ENCODE measurements at places on chromosomes 16 and 17. TPM values are rescaled to one million over a fixed set of nuclear protein-coding genes. Genes with fewer than 3 reads are reported as not detected.

- DNase-seq = no peak
These were observed 38.5 kb upstream of the CNEP1R1 start for GRCh38 chr16:49986351-49987124.

GRCh38 chr16:89921702-89922476, 1.3 kb upstream of the TUBB3 start:
- DNase-seq = no peak

DNA sequence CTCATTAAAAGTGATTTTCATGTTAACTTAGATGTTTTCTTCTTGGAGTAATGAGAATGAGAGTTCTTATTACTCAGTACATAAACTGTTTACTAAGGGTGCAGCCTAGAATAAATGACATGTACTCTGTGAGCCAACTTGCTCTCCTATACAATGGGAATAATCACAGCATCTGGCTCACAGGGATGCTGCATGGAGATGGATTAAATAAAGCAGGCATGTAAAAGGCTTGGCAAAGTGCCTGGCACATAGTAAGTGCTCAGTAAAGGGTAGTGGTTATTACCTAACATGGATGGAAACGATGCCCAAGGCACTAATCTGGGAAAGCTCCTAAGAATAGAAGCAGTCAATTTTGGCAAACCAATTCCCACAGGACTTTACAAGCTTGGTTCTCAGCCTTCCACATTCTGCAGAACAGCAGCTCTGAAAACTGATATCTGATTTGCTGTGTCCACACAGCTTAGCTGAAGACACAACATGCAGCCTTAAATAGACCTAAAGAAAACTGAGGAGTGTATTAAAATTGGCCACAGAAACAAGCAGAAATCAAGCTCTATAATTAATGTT, 176.1 kb downstream of the ABCC12 start:
- no peak for DNase-seq

DNA sequence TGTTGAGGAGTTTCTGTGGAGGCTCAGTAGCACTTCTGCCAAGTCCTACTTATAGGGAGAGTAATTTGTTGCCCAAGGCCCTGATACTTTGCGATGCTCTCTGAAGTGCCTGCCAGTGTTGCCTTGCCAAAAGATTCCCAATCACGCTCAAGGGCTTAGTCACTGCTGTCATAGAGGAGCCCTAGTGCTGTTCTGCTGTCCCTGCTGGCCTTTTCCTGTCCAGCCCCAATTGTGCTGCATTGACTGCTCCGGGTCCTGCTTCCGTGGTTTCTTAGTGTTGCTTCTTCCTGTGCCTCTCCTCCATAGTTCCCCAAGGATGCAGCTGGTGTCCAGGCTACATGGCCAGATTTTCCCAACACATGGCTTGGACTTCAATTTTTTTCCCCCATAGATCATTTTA, 13.9 kb downstream of the NUP93 start:
- DNase-seq = no peak

G6PC1 gene
- polyA plus RNA-seq = 5.1 TPM

GNG13 gene
- polyA plus RNA-seq = not detected

RCVRN gene
- 0.49 TPM for polyA plus RNA-seq

- DNase-seq = no peak
These were observed 132.9 kb upstream of the TNRC6C start for GRCh38 chr17:77825621-77826020.

IGSF6 gene
- polyA plus RNA-seq = 6.1 TPM

GRCh38 chr17:35588196-35588920, 1.2 kb downstream of the AP2B1 start:
- DNase-seq = no peak

- DNase-seq = no peak
These were observed 23.9 kb upstream of the TNS4 start for GRCh38 chr17:40525294-40525693.
